ENCODE measurements at places on chromosomes 16 and 17. TPM values are rescaled to one million over a fixed set of nuclear protein-coding genes. Genes with fewer than 3 reads are reported as not detected.

The HSD17B1 gene
- 1.2 TPM for total RNA-seq

The KCNG4 gene
- not detected for total RNA-seq

The PMFBP1 gene
- total RNA-seq, result 0.57 TPM

GRCh38 chr16:19132898-19133297, 19.1 kb downstream of the ITPRIPL2 start:
- no peak for DNase-seq

DNA sequence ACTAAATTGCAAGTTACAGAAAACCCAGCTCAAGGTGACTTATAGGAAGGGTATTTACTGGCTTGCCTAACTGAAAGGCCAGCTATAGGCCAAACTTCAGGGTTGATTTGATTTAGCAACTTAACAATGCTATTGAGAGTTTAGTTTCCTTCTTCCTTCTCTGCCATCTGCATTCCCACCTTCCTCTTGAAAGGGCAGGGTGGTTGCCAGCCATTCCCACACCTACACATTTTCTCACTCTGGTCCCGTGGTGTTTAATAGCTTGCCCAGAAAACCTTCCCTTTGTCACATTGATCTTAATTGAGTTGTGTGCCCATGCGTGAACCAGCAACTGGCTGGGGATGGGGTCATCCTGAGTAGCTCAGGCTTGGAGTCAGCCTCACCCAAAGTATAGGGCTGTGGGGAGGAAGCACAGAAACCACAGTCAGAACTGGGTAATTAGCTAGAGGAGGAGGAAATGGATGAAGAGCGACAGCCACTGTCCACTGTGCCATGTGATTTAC, 194.7 kb downstream of the SPECC1 start:
- no peak for DNase-seq

DNA sequence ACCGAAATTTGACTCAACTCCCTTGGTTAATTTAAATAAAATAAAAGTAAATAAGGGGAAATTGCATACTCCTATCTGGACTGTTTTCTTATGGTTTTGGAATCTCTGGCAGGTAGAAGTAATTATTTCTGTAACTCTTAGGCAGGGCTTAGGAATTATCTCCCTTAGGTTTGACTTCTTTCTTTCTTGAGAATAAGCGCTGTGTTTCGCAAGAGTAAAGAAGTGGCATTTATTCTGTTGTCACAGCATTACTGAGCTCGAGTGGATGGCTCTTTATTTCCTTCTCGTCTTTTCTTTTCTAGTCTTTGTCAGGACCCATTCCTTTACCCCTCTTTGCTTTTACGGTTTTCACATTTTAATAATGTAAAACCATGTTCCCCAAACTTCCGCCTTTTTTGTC, 633.2 kb downstream of the WWOX start:
- no peak for DNase-seq

- DNase-seq, result no peak
Measured at GRCh38 chr17:81831957-81832607, 1.0 kb downstream of the MCRIP1 start.

GRCh38 chr17:46818316-46818928, at the start of gene WNT3:
Gene WNT3 (minus strand): TSS chr17:46818692. CDS start chr17:46818597, 95 bp downstream.
- DNase-seq, result no peak

All from posterior vena cava (tissue), 2 donors.